CD8-positive, alpha-beta T cell (primary cell): ENCODE measurements at places on chromosomes 6 and 20.

DNA sequence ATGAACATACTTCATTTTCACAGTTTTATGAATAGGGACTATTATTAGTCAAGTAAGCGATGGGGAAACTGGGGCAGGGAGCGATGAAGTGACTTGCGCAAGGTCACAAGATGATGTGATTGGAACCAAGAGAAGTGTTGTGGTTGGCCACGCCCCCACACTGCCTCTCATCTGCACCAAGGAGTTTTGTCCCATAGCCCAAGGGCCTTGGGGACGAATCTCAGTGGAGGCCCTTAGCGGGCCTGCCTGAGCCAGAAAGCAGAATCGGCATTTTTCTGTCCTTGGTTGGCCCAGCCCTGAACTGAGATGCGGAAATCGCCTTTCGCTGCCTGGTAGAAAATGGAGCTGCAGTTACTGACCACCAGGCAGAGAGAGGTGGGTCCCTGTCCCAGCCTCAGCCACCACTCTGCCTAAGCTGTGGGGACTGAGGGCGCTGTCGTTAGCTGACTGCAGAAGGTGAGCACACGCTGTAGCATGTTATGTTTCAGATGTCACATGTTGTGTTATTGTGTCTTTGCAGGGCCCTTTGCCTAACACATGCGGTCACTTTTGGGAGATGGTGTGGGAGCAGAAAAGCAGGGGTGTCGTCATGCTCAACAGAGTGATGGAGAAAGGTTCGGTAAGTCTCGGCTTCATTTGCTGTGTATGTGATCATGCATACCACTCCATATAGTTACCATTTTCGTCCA lies 57.8 kb downstream of the PTPN1 start:
- DNase-seq = no peak

GRCh38 chr20:1478566-1478965 lies 11.9 kb upstream of the NSFL1C start:
- DNase-seq = no peak

- no peak for DNase-seq
These were observed 58.6 kb downstream of the RPS12 start for GRCh38 chr6:132872923-132873322.

- no peak for DNase-seq
These were observed 43.4 kb upstream of the SPTLC3 start for GRCh38 chr20:12965212-12965869.
